Ovary (tissue), 10 donors: ENCODE measurements at places on chromosomes 3 and 15. TPM values are rescaled to one million over a fixed set of nuclear protein-coding genes. Genes with fewer than 3 reads are reported as not detected.
A peak's percentile ranks its signal among the peaks of the same experiment; 100 is the strongest.

GRCh38 chr15:43132830-43133429 lies 456 bp upstream of the TMEM62 start:
- H3K27ac ChIP-seq = no peak overlapping the region
- H3K4me3 ChIP-seq = peak overlapping the region; percentile 52
- H3K27me3 ChIP-seq = no peaks in the 10 kb centered on the region
- peak; percentile 8 for DNase-seq
- no peaks in the 10 kb centered on the region for H3K36me3 ChIP-seq

DNA sequence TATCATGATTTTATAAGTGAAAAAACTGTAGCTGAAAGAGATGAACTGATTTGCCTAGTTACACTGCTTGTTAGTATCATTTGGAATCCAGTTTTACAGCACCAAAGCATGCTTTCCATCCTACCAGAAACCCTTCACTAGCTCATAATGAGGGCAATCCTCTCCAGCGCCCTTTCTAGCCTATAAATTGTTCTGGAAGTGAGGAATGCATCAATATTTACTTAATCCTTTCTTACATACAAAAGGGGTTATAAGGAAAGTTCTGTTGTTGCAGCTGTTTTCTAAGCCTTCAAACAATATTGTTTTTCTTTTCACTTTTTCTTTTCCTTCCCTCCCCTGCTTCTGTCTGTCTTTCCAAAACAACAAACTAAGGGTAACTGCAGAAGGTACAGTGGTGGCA lies 11.0 kb upstream of the PCCB start:
- H3K4me1 ChIP-seq = no peaks in the 10 kb centered on the region
- no peak for DNase-seq
- H3K36me3 ChIP-seq = no peaks in the 10 kb centered on the region
- H3K27me3 ChIP-seq = no peaks in the 10 kb centered on the region

DNA sequence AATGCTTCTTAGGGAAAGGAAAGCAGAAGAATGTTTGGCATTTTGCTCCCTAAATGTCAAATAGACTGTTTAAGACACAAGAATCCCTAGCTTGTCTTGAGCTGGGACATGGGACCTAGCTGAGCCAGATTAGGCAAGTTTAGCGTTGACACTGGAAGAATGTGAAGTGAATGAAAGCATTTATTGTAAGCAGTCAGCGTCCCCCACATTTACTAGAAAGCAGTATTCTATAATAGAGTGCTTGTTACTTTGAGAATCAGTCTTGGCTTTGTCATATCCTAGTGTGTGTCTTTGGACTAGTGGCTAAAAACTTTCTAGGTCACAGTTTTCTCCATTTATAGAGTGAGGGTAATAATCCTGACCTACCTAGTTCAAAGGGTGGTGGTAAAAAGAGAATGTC lies 161.6 kb downstream of the ADAMTSL3 start:
- no peak overlapping the region for H3K4me3 ChIP-seq
- no peak for DNase-seq
- H3K36me3 ChIP-seq = no peaks in the 10 kb centered on the region
- no peak overlapping the region for H3K27ac ChIP-seq
- H3K4me1 ChIP-seq = no peaks in the 10 kb centered on the region
- no peaks in the 10 kb centered on the region for H3K27me3 ChIP-seq

GPR27 gene
- 3.0 TPM for total RNA-seq

DNA sequence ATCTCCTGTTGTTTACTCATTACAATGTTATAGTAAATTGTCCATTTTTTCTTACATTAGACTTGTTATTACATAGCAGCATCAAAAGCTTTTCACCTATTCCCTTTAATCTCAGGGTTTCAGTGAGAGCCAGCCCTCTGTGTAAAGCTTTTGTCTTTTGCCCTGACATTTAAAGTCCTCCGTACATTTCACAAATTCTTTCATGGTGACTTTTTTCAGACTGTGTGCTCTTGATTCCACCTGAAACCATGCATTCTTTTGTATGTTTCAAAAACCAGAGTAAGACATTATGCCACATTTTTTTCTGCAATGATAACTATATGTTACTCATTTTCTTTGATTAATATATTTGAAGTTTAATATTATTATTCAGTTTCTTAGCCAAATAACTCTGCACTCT lies 781.4 kb upstream of the ROBO1 start:
- DNase-seq = no peak
- no peak overlapping the region for H3K27ac ChIP-seq
- H3K4me3 ChIP-seq = no peak overlapping the region
- no peaks in the 10 kb centered on the region for H3K4me1 ChIP-seq
- H3K36me3 ChIP-seq = no peaks in the 10 kb centered on the region

AADACL2 gene
- 2.8 TPM for total RNA-seq

- DNase-seq = no peak
- H3K36me3 ChIP-seq = no peaks in the 10 kb centered on the region
- no peaks in the 10 kb centered on the region for H3K27me3 ChIP-seq
- H3K4me3 ChIP-seq = no peak overlapping the region
- H3K4me1 ChIP-seq = no peaks in the 10 kb centered on the region
These were observed 743.7 kb upstream of the NECTIN3 start for GRCh38 chr3:110327870-110328269.

GRCh38 chr15:66215811-66216210 lies 37.7 kb downstream of the MEGF11 start:
- no peak for DNase-seq

PRICKLE2 gene
- 28.7 TPM for total RNA-seq
